Left colon (tissue), 2 donors: ENCODE measurements at places on chromosomes 4 and X.

DNA sequence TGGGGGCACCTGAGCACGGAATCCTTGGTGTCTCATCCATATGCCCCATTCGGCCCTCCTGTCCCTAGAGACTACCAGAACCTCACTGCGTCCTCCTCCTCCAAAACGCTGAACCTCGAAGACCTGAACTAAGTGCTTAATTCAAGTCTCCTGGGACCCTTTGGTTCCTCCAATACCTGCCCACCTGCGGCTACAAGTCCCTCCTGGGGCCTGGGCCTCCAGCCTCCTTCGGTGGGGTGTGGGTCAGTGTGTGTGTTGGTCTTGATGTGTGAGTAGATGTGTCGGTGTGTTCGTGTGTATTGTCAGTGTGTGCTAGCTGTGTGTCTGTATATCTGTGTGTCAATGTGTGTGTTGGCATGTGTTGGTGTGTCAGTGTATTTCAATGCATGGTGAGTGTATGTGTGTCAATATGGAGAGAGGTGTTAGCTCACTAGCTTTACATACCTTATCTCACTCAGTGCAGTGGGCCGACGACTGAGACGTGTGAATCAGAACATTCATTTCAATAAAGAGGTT lies 2.6 kb upstream of the SEPTIN6 start:
- no peak for DNase-seq

- no peak for DNase-seq
Measured at GRCh38 chr4:4853371-4853823, 6.1 kb upstream of the MSX1 start.

DNA sequence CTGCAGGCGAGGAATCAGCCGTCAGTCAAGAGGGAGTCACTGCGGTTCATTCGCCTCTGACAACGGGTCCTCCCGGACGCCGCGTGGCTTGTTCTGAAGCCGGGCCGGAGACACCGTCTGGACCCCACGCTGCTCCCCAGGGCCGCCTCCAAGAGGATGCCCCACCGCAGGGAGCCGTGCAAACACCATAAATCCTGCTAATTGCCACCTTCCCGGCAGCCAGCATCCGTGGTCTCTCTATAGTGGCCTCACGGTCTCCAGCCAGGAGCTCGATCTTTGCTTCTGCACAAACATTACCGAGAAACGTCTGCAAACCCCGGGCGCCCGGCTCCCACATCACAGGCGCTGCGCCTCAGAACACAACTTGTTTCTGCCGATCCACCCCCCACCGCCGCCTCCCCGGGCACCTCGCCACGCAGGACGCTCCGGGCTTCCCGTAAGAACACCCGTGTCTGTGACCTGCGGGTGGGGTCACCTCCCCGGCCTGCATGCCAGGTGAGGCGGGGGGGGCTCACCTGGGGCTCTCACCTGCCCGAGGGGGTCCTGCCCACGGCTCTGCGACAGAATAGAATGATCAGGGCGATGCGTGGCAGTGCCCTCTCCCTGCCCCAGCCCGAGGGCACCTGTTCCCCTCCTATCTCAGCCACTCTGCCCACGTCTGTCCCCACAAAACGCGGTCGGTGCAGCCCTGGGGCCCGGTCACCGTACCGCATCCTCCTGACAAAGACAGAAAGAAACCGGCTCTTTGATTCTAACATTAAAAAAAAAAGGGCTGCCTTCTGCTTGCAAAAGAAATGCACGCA lies 32.4 kb upstream of the PPP2R3B start:
- no peak for DNase-seq

DNA sequence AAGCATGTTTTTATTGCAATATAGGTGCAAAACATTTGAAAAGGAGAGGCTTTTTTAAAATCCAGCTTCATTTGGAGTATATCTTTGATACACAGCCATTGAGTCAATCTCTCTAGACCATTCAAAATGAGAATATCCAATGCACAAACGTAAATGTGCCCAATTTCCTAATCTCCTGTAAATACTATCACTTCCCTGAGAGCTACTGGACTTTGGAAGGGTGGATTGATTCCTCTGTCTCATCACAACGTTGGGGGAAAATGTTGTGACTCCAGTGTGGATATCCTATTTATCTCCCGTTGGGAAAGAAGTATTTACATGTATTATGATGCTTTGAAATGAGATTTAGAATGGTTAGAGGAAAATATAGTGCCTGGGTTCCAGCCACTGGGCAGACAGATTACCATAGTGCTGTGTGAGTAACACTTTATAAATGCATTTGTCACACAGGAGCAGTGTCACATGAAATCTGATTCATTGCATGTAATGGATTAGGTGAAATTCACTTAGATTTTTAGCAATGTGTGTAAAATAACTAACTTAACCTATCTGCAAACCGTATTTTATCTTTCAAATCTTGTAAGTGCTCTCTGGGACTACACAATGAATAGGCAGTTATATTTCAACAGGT lies 64.4 kb upstream of the VCX3A start:
- no peak for DNase-seq

DNA sequence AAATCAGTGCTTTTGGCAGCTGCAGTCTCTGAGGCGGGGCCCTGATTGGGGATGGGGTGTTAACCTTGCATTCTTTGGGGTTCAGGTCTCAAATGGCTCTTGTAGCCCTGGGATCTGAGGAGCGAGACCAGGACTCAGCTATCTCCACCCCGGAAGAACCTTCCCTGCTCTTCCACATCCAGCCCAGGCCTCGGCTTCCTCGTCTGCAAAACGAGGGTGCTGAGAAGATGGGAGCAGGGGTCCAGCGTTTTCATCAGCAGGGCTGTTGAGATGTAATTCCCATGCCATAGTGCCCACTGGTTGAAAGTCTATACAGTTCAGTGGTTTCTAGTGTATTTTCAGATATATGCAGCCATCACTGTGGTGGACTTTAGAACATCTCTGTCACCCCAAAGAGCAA lies 34.6 kb upstream of the WFS1 start:
- no peak for DNase-seq

- no peak for DNase-seq
Measured at GRCh38 chr4:173415092-173415491, 16.2 kb upstream of the SCRG1 start.

DNA sequence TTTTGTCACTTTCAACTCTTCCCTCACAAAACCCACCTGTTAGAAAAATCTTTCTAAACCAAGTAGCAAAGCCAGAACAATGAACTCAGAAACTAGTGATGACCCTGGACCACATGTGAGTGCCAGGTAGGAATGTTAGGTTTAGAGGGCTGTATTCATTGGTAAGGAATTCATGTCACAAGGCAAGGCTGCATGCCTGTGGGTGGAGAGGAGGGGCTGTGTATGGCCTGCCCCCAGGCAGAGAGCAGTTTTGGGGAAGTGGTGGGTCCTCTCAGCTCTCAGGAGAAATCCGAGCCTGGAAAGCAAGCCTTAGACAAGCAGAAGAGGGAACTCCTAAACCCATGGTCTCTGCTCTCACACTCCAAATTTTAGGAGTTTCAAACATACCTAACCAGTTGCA lies 2.4 kb downstream of the RNF175 start:
- no peak for DNase-seq

DNA sequence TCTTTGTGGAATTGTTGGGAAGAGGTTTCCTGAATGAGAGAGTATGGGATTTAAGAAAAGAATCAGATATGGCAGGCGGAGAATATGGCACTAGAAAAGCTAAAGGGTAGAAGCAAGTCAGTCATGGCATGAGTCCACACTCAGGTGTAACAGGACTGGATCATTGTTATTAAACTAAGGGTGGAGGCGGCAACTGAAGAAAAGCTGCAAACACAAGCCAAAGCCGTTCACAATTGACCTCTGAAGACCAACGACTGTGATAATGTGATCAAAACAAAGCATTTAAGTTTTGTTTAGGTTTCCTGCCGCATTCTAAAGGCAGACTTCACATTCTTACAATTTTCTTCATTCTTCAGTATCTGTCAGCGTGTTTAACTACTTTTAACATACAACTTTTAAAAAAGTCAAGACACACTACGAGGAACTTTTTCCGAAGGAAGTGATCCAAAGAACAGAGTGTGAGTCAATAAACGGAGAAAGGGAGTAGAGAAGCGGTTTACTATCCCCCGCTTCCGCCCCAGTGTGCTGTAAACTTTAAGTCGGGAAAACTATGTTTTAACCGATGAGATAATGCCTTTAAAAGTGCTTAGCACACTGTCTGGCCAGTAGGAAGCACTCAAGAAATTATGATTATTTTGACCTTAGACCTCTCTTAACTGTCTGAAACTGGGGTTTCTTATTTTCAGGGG lies 909 bp upstream of the SLAIN2 start:
- peak; percentile 46 for DNase-seq

DNA sequence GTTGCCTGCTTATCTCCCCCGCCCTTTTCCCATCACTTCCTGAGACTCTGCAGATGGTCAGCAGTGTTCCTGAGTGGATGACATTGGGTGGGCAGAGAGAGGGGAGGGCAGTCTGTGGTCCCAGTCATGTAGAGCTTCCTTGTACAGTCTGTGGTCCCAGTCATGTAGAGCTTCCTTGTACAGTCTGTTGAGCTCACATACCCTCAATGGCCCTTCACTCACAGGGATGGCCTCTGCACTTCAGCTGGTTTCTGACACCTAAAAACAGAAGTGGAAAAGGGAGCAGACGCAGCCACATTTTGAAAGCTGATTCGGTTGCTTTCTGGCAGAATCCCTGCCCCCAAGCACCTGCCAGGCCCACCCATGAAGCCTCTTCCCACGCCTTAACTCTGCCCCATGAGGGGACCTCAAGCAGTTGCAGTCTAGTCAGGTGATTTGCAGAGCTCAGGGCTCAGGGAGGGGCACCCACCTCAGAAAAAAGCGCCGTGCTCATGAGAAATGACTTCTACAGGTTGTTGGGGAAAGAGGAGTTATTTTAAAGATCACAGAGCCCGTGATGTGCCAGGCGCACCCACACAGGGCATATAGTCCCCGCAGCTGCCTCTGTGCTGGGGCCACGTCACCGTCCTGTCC lies 3.6 kb upstream of the TMEM271 start:
- no peak for DNase-seq

DNA sequence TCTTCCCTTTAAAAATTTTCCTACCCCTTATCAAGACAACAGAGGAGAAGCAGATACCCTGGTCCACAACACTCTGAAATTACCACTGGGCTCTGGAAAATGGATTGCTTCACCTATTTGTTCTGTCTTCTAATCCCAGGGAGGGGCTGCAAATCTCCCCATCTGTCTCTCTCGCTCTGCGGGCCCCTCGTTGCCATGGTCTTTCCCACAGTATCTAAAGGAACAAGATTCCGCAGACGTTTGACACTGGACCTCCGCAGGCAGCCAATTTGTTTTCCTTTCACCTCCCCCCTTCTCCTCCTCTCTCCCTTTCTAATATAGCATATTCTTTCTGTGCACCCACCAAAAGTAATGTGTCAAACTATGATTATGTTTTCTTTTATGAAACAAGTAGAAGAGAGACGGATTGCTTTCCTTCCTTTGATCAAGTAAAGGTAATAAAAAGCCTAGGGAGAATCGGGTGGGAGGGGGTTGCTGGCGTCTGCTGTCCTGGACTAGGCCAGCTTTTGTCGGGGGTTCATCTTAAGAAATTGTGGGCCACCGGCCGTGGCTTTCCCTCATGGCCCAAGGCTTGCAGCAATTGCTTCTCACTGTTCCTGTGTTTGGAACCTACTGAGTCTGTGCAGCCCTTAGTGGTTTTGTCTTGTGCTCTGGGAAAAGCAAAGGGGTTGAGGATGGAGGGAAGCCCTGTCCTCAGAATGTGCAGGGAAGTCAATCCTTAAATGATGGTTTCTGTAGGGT lies 81.0 kb downstream of the MGST2 start:
- no peak for DNase-seq

GRCh38 chr4:89425023-89425422 lies 117.4 kb upstream of the GPRIN3 start:
- DNase-seq: no peak
